ENCODE measurements at places on chromosomes 13 and 19.

GRCh38 chr19:14821937-14822336 lies 13.0 kb downstream of the OR7A5 start:
- DNase-seq = no peak

DNA sequence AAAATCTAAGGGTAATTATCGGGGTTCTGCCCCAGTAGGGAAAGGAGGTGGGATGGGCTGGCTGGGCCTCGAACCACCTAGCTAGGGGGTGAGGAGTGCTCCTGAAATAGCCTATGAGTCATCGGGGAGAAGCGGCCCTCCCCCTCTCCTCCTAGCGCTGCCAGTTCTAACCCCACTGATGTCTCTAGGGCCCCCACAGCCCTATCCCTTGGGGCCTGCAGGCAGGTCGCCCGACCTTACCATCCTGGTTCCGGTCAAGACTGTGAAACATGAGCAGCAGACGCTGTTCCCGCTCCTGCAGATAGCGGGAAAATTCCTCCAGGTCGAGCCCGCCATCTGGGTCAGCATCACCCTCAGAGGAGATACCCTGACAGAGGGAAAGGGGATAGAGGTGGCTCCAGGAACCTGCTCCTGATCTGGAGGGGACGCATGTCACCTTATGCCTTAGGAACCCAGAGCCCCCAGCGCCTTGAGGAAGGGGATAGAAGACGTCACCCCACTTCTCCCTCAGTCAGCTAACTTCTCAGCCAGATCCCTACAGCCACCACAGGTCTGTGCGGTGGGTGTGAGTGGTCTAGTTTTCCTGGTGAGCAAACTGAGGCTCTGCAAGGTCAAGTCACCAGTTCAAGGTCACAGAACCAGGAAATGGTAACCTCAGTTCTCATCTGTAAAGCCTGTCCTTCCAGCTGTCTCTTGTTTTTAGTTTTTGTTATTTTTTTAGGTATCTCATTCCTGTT lies 1.5 kb downstream of the SLC25A23 start:
- no peak for DNase-seq

DNA sequence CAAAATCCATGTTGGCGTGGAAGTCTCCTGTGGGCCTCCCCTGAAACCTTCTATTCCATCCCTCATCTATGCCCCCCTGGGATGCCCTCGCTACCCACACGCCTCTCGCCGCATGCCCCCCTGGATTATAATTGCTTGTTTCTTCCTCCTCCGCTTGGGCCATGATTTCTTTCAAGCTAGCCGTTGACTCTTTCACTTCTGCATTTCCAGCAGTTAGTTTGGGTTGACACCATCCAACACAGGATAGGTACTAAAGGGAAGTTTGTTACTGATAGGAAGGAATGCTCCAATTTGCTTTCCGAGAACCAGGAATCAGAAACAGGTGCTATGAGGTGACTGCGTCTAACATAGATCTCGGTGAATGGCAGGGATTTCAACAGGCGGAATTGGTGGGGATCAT lies 7.7 kb upstream of the SLC25A15 start:
- no peak for DNase-seq

- no peak for DNase-seq
Observed at GRCh38 chr19:42553292-42554045, 25.2 kb upstream of the CEACAM1 start.

DNA sequence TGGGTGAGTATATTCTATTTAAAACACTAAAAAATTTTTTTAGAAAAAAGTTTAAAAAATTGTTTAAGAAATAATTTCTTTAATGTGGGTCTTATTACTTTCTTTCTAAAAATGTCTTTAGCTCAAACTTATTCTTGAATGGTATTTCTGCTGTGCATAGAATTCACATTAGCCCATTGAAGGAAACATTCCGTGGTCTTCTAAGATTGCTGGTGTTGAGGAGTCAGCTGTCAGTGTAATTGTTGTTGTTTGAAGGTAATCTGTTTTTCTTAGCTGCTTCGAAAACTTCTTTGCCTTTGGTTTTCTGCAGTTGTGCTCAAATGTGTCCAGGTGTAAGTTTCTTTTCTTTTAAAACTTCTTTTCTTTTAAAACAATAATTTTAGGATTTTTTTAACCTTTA lies 85.4 kb upstream of the KLF12 start:
- DNase-seq = no peak

- no peak for DNase-seq
Observed at GRCh38 chr19:19911150-19911549, 10.4 kb downstream of the ZNF93 start.

GRCh38 chr13:106814463-106814862 lies 246.5 kb upstream of the ARGLU1 start:
- no peak for DNase-seq

- DNase-seq = no peak
Observed at GRCh38 chr13:77168237-77168636, 141.3 kb upstream of the FBXL3 start.

DNA sequence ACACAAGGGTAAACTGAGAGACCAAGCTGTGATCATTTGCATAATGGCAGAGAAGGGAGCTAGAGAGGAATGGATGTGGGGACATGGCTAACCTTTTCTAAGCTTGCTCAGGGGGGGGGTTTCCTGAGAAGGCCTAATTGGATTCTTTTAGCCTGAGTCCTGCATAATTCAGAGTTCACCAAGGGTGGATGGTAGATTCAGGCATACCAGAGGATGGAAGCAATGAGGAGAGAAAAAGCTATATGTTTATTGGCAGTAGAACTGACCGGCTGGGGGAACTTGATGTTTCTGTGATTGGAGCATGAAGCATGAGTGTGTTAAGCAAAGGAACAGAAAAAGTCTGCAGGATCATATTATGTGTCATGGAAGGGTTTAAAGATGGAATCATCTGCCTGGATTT lies 65.9 kb upstream of the KLF12 start:
- no peak for DNase-seq

GRCh38 chr13:79374578-79374977 lies 31.5 kb downstream of the RBM26 start:
- DNase-seq = no peak

GRCh38 chr13:107817647-107818287 lies 397.6 kb downstream of the LIG4 start:
- DNase-seq = no peak

DNA sequence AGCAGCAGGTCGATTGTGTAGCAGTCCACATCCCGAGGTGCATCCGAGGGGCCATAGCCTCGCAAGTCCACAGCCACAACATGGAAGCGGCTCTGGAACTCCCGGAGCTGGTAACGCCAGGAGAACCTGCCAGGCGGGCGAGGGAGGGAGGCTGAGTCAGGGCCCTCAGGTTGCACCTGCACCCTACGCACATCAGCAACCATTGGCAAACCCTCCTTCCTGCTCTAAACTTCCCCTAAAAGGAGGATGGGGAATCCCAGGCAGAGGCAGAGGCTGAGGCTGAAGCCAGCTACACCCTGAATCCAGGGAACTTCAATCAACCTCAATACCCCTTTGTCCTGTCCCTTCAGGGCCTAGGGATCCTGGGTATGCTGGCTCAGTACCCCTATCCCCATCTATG lies 977 bp downstream of the EPHX3 start:
- DNase-seq = no peak

- no peak for DNase-seq
Observed at GRCh38 chr13:67844574-67844973, 614.4 kb upstream of the PCDH9 start.

- DNase-seq = no peak
Observed at GRCh38 chr13:50645092-50645491, 198.4 kb downstream of the DLEU7 start.

GRCh38 chr13:76414320-76414719 lies 471.9 kb downstream of the KCTD12 start:
- no peak for DNase-seq

DNA sequence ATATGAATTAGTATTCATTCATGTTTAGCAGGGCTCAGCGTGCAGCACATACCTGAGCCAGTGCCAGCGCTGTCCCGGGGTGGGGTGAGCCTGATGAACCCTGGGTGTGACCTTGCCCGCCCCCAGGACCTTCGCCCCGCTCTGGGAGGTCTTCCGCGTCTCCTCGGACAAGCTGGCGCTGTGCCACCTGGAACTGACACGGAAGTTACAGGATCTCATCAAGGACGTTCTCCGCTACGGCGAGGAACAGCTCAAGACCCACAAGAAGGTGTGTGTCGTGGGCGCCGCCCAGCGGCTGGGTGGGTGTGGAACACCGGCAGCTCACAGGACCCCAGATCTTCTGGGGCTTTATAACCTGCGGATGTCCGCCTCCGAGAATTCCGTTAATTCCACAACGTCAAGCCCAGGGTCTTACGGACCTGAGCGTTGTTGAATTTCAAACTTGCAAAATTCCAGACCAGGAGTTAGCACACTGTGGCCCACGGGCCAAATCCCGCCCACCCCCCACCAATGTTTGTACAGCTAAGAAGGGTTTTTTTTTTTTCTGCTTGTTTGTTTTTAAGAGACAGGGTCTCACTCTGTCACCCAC lies 15.4 kb downstream of the FCHO1 start:
- DNase-seq = no peak

- peak; percentile 47 for DNase-seq
Observed at GRCh38 chr19:15378534-15379082, 979 bp downstream of the AKAP8 start.

- no peak for DNase-seq
Observed at GRCh38 chr19:29117926-29118325, 95.0 kb downstream of the UQCRFS1 start.

DNA sequence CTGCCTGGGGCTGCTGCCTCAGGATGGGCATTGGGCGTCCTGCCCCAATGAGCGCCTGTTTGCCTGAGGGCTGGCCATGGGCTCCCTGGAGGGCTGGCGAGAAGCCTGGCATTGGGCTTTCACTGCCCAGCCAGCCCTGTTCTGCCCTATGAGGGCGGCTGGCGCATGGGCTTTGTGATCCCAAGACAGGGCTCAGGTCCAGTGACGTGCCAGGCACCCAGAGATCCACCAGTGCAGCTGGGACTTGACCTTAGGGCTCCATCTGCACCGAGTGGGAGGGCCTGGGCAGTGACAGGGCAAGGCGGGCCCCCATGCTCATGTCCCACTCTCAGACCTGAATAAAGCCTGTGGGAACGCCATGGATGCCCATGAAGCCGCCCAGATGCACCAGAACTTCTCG lies 34.3 kb downstream of the MAU2 start:
- no peak for DNase-seq

DNA sequence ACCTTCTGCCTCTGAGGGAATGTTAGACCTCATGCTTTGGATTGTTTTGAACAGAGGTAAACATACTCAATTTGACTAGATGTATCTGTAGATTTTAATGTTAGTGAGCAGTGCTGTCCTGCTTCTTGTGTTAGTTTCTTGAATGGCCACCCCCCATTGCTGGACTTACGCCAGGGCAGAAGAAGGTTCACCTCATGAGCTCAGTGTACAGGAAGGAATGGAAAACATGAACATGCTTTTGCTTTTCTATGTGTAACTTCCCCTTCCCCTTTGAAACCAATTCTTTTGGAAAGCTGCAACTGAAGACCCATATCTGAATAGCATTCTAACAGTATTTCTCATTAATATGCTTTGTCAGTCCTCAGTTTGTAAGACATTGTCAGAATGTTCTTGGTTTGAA lies 32.3 kb downstream of the WASF3 start:
- DNase-seq = no peak

DNA sequence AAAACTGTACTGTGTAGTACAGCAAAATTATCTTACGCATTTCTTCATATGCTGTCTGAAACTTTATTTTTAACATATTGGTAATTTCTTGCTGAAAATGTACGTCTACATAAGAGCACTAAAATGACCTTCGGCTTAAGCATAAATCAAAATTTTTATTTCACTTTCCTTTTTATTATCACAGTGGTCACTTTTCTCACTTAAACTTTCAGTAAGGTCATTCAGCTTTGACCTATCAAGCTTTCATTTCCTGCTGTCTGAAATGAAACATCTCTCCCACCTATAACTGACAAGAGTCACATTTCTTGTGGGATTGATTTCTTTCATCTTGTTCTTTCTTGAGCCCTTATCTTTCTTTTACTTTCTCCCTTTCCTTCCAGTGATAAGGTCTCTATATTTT lies 2212.7 kb upstream of the PCDH20 start:
- DNase-seq = no peak

DNA sequence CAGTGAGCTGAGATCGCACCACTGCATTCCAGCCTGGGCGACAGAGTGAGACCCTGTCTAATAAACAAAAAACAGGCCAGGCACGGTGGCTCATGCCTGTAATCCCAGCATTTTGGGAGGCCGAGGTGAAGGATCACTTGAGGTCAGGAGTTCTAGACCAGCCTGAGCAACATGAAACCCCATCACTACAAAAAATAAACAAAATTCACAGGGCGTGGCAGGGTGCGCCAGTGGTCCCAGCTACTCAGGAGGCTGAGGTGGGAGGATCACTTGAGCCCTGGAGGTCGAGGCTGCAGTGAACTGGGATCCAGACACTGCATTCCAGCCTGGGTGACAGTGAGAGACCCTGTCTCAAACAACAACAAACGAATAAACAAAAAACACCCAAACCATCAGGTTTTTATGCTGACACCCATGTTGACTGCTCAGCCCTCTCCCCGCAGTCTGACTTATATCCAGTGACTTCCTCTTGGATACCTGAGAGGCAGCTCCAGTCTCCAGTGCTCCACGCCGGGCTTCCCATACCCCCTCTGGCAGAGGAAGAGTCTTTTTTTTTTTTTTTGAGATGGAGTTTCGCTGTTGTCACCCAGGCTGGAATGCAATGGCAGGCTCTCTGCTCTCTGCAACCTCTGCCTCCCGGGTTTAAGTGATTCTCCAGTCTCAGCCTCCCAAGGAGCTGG lies 17.7 kb downstream of the WTIP start:
- no peak for DNase-seq

GRCh38 chr13:21661097-21661909 lies 9.6 kb upstream of the FGF9 start:
- DNase-seq = no peak

- no peak for DNase-seq
Observed at GRCh38 chr13:96428911-96429310, 339.0 kb downstream of the HS6ST3 start.

DNA sequence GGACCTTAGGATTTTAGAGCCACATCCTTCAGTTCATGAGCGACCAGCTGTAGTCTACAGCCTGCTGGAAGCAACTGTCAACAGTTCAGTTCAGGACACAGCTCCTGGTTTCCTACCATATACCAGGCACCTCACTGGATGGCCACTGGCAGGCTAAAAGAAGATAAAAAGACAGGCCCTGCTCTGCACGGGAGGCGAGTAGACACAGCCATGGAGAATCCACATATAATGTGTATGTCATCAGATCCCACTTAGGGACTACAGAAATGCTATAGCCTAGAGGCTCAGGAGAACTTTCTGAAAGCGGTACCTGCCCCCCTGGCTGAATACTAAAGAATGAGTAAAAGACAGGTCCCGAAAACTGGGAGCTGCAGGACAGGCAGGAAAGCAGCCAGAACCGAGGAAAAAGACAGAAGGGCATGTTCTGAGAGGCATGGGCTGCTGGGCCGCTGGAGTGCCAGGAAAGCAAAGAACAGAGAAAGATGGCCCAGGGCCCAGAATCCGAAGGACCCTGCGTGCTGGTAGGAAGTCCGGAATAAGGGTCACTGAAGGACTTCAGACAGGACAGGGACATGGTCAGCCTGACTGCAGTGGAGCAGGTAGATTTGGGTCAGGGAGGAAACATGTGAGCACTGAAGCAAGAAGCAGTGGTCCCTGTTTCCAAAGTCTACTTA lies 23.5 kb downstream of the DZIP1 start:
- DNase-seq = no peak
